Central memory CD4-positive, alpha-beta T cell (primary cell): ENCODE measurements at places on chromosomes 1 and 21.

DNA sequence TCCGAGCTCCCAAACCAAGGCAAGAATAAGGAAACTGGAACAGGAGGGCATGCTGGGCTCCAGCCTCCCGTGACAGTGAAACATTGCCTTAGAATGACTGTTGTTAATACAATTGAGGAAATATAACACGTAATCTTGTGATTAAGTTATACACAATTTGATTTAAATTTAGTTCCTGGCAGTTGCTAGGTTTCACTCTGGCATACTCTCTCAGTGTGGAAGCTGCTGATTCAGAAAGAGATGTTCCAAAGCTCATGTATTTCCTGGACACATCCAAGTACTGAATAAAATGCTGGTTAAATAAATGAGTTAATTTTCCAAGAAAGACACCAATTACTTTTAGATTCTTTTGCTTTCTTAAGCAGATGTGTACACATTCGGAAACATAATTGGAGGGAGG, 176.1 kb downstream of the GRIK1 start:
- DNase-seq = no peak

GRCh38 chr1:211484755-211485479, 7.0 kb downstream of the RD3 start:
- no peak for DNase-seq

- no peak for DNase-seq
Measured at GRCh38 chr1:117794073-117794472, 135.3 kb downstream of the GDAP2 start.

- no peak for DNase-seq
Measured at GRCh38 chr1:58324558-58324957, 222.0 kb downstream of the OMA1 start.

DNA sequence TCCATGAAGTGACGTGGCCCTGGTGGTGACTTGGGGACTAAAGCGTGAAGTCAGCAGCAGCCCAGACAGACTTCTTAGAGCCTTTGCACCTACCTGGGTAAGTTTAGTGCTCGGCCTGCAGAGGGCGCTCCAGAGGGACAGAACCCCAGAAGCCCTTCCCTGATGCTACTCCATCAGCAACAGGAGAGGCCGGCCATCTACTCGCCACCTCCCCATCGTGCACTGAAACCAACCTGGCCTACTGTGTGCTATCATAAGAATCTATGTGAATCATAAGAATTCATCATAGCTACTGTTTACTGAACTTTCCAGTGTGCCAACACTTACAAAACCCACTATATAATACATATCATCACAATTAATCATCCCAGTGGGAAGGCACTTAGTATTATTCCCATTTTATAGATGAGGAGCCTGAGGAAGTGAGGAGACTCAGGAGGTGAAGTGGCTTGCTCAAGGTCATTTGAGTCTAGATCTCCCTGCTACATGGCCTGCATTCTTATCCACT, 7.9 kb upstream of the EDN2 start:
- DNase-seq = no peak

DNA sequence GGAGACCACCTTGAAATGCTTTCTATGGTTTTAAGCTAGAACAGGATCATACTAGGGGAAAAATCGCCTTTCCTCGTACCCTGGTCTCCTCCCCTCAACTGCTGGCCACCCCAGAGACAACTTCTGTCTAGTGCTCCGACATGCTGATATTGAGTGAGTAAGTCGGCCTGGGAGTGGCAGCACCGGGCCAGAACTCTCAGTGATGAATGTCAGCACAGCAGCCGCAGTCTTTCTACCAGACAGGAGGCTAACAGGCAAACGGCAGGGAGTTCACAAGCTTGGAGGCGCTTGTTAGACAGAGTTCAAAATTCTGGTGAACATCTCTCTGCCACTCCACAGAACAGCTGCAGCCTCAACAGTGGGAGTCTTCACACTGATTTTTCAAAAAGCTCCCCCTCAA, 716.9 kb downstream of the ADGRL2 start:
- DNase-seq = no peak

DNA sequence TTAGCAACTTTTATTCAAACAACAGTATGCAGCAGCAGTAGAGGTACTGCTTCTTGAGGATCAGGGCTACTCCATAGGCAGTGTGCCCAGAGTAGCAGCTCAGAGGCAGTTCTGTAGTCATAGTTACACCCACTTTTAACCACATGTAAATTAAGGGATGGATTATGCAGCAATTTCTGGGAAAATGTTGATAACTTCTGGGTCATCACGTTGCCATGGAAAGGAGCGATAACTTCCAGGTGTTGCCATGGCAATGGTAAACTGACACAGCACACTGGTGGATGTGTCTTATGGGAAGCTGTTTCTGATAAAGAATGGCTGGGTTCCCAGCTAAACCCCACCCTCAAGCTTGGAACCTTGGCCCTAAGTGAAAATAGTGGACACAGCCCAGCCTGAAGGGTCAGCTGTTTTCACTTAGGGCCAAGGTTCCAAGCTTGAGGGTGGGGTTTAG, 29.0 kb upstream of the PLA2G2A start:
- DNase-seq = no peak

- no peak for DNase-seq
Measured at GRCh38 chr1:102107441-102107840, 110.7 kb upstream of the OLFM3 start.

DNA sequence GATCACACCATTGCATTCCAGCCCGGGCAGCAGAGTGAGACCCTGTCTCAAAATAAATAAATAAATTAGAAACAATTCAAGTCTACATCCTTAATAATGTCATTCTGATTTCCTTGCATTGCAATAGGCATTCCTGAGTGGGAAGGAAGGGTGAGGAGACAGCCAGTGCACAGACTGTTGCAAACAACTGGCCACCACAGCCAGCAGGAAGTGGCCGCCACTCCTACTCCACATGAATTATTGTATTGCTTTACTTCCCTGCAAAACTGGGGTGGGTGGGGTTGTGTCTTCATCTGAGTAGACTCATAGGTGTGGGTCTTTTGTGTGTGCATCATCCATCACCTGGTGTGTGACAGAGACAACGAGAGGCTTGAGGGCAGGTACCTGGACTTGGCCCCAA, 60.1 kb downstream of the OPTC start:
- DNase-seq = no peak

DNA sequence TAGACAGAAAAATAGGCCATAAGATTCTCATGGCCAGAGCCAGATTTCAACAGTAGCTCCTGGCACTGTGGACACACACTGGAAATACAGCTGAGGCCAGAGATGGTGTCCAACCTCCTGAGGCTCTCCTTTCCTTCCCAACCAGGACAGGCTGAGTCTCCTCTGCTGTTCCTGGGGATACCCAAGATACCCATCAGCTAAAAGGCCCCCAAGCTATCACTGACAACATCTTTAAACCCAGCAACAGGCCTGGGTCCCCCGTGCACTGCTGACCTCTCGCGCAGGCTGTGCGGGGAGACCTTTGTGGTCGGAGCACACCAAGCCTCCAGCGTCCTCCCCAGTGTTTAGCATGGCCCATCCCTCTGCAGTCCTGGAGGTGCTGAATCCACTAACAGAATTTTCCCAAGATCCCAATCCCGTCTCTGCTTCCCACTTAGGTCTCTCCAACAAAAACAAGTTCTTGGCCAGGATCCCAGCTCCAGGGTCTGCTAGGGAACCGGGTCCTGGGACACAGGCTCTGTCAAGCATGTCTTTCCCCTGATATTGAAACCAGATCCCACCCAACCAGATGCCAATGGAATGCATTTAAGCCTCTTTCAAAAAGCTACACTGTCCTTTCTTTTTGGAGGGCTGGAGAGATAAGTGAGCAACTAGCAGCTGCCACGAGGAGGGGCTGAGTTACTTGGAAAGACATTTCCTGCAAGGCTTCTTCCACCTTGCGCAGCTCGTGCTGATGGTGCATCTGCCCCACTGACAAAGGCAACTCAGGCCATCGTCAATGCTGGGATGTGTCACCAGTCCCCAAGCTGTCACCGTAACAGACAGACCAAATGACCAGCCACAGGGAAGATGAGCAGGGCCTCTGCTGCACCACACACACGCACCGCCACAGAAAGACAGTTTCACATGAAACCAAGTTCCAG, 73.2 kb downstream of the BCAR3 start:
- no peak for DNase-seq

DNA sequence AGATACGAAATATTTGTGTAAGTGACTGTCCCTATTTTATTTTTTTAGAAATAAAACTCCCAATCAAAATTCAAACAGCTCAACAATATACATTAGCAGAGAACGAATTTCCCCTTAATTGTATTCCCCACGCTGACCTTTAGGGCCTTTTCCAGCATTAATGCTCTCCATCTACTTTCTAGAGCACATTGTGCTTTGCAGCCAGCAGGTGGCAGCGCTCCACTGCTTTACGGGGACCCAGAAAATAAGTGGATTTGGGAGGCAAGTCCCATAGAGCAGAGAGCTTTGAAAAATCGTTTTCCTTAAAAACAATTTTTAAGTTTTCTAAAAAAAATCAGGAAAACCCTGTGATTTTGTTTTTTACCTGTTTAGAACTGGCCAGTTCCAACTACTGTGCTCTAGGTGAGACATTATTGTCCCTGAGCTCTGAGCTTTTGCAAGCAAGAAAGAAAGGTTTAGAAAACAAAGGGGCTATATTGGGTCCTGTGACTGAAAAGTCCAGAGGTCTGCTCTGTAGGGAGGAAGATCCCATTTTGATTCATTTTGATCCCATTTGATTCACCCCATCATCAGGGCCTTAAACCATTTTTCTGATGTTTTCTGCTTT, 144.4 kb upstream of the ZNF644 start:
- DNase-seq = no peak

GRCh38 chr1:59007820-59008598, 224.2 kb upstream of the JUN start:
- no peak for DNase-seq

- no peak for DNase-seq
Measured at GRCh38 chr1:66576645-66577044, 42.7 kb downstream of the SGIP1 start.

DNA sequence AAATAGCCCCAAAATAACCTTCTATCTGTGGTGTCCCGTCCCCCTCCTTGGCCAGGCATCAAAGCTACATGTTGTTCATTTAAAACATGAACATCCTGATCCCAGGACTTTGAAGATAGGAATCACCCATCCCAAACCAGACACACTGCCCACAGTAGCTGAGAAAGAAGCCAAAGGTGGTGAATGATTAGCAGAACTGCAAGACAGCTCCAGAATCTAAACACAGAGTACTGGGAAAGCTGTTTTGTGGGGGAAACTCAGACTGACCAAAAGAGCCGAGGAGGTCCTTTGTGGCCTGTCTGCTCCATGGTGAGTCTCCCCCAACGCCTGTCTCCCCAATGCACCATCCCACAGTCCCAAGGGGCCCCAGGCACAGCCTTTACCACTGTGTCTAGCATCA, 7.3 kb upstream of the TEDDM1 start:
- DNase-seq = no peak

GRCh38 chr1:62428351-62428750, 8.5 kb upstream of the USP1 start:
- no peak for DNase-seq

DNA sequence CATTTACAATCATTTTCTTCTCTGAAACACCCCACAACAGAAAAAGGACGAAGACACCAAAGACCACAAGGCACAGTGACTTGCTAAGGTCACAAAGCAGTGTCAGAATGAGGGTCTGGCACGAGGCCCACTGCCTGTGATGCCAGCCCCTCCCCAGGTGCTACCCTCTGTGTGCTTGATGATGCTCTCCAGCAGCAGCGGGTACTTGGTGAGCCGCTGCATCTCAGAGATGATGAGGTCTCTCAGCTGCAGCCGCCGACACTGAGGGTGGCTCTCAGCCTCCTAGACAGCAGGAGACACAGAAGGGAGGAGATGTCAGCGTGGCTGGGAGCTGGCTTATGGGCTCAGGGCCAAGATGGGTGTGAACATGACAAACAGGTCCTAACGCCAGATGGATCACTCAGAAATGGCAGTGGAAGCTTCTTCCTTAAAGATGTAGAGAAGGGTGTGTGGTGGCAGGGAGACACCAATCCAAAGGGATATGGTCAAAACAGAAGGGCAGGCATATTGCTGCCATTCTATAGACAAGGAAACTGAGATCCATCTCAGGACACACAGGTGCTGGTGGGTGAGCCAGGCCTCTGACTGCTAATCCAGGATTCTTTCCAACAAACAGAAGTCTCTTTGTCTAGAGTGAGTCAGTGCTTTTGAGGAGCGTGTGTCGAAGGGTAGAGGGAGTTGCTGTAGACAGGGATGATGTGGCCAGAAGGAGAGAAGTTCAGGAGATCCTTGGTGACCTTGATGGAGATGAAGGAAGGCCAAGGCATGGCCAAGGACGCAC, 25.6 kb downstream of the LRRC71 start:
- no peak for DNase-seq

DNA sequence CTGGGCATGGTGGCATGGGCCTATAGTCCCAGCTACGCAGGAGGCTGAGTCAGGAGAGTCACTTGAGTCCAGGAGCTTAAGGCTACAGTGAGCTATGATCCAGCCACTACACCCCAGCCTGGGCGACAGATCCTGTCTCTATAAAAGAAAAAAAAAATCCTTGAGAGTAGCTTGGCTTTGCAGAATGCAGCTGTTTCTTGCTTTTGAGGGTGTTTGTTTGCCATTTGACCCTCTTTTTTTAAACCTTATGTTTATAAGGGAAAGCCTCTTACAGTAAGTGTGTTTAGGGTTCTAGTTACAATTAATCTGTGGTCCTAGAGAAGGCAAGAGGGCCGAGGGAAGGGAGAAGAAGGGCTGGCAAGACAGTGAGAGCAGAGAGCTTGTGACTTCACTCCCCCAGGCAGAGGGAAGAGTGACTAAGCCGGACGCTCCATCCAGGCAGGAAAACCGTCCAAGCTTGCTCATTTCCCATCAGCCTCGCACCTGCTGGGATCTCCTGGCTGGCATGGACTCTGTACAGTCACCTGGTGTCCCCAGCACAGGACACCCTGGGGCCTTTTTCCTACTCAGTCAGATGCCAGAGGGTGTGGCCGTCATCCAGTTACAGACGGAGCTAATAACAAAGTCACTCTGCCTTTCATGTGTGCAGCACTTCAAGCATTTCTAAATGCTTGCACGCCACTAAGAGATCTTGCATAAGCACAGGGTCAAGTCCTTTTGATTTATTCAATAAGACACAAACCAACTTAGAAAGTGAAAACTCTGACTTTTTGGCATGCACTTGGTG, 55.5 kb upstream of the PSEN2 start:
- DNase-seq = no peak
